ENCODE measurements at places on chromosomes 3 and 15.

DNA sequence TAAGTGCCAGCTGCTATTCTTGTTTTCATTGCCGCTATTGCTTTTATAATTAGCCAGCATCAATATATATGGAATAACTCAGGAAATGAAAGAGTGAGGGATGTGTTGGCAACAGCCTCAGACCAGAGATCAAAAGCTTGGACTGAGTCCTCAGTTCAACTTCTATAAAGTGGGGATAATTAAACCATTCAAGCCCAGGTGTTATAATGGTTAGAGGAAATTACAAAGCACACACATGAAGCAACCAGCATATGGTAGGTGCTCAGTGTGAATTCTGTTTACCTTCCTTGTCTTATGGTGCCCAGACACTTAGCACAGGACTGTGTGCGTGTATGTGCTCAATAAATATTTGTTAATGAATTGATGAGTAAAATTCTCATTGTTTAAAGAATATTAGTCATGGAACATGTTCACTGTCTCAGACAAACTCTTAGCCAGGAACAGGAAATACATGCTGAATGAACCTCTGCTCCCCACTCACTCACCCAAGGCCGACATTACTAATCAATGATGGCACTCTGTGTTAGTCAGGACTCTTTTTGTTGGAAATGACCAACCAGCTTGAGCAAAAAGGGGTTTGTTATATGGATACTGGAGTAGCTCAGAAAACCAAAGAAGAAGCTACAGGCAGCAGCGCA lies 16.7 kb upstream of the CCDC174 start:
- DNase-seq: no peak

GRCh38 chr15:27066446-27066845 lies 95.5 kb downstream of the GABRG3 start:
- DNase-seq: no peak

GRCh38 chr15:56337084-56337725 lies 28.0 kb upstream of the TEX9 start:
- DNase-seq: no peak

- DNase-seq: no peak
These were observed 805.8 kb downstream of the FHIT start for GRCh38 chr3:60445446-60445845.

Data from adipocyte (in vitro differentiated cells).